ENCODE measurements at places on chromosomes 2 and 18.

GRCh38 chr2:239358062-239358754, 42.6 kb downstream of the HDAC4 start:
- DNase-seq, result no peak

- DNase-seq, result no peak
Observed at GRCh38 chr2:108348816-108349570, 28.8 kb upstream of the SULT1C4 start.

- no peak for DNase-seq
Observed at GRCh38 chr2:215773728-215774127, 239.6 kb downstream of the MREG start.

GRCh38 chr18:28689588-28689987, 512.7 kb upstream of the CDH2 start:
- DNase-seq, result no peak

All from urinary bladder (tissue), 4 donors.